ENCODE measurements at places on chromosomes 7 and 10. TPM values are rescaled to one million over a fixed set of nuclear protein-coding genes. Genes with fewer than 3 reads are reported as not detected.

PTPRZ1 gene
- total RNA-seq, result 4.7 TPM

SFMBT2 gene
- 12.5 TPM for total RNA-seq

KCND2 gene
- 2.6 TPM for total RNA-seq

CUBN gene
- 4.2 TPM for total RNA-seq

PNLIPRP2 gene
- not detected for total RNA-seq

MUC3A gene
- total RNA-seq, result not detected

TDRD1 gene
- total RNA-seq, result 0.52 TPM

TMEM213 gene
- not detected for total RNA-seq

PTPN20 gene
- 3.7 TPM for total RNA-seq

PRKRIP1 gene
- 9.4 TPM for total RNA-seq

CYP3A4 gene
- not detected for total RNA-seq

FOXP2 gene
- total RNA-seq, result 10.4 TPM

IDI2 gene
- not detected for total RNA-seq

SLC16A12 gene
- total RNA-seq, result 1.6 TPM

PDZD8 gene
- total RNA-seq, result 7.8 TPM

SDK1 gene
- 3.7 TPM for total RNA-seq

LBX1 gene
- total RNA-seq, result 3.1 TPM

LRGUK gene
- total RNA-seq, result 1.6 TPM

HYAL4 gene
- under 0.01 TPM for total RNA-seq

PRPS1L1 gene
- total RNA-seq, result not detected

NFE2L3 gene
- total RNA-seq, result under 0.01 TPM

LARP4B gene
- 30.8 TPM for total RNA-seq

Data from skeletal muscle tissue (tissue), 5 donors.